ENCODE measurements at places on chromosomes 16 and 17.

DNA sequence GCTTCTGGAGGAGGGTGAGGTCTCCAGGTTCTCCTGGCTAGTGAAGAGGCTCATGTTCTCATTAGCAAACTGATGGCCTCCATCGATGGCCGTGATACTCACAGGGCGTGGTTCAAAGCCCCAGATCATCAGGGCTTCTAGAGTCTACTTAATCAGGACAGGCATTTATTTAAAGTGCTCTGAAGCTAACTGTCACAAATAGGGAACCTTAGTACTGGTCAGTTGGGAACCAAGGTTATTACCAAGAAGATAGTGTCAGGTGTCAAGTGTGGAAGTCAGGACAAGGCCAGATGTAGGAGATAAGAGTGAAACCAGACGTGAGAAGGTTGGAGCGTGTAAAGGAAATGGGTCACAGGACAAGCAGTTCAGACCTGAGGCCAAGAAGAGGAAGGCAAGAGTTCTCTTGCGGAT, 56.9 kb downstream of the PIGL start:
- no peak for DNase-seq

GRCh38 chr16:76984196-76984595, 206.8 kb upstream of the MON1B start:
- no peak for DNase-seq

- no peak for DNase-seq
Observed at GRCh38 chr16:79159261-79160049, 441.1 kb downstream of the MAF start.

- DNase-seq = no peak
Observed at GRCh38 chr17:82297280-82297713, 20.1 kb downstream of the CD7 start.

DNA sequence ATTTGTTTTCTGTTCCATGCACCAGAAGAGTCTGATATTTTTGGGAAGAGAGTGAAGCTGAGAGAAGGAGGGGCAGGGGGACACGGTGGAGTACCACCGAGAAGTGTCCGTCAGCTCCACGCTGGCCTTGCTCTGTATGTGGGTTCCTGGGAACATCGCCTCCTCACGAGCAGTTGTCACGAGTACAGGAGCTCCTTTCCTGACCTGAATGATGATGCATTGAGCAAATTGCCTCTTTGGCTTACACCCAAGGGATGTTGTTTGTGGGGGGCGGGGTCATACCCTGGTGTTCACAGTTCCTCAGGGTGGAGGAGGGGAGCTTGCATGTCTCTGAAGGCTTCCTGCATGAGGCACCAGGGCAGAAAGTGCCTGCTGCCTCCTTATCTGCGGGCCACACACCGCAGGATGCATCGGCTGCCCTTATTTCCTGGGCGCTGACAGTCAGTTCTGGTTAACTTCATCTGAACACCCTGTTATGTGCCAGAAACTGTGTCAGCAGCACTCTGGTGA, 36.2 kb downstream of the RGS9 start:
- DNase-seq = no peak

DNA sequence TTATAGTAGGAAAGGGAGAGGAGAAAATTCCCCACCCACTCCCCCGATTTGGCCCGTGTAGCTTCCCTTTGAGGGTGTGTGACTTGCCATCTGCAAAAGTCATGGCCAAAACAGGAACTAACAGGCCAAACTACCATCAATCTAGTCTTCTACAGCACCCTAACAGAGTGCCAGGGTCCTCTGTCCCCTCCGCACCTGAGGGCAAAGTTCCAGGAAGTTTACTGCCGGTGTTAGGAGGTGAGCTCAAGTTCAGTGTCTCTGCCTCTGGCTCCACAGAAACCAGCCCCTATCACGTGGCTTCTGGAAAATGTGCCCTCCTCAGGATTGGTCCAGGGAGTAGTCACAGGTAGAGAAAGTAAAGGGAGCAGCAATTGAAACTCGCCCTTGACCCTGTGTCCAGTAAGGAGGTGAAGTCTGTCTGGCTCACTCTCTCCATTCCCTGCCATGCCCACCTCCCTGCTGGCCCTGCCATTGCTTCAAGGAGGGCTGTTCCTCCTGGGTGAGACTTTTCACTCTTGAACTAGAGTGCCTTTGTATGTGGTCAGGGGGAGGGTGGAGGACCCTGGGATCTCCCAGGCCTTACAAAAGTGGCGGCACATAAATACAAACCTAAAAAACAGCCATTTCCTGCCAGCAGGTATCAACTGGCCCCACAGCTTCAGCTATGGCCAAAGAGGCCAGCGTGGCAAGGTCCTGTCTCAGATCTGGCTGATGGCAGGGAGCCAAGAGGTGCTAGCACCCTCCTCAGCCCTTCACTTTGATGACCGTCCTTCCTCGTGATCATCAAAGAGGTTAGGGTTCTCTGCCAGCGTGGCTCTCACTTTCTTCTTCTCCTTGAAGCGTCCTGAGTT, 5.3 kb downstream of the PRR15L start:
- no peak for DNase-seq

GRCh38 chr16:12801511-12802042, 2.1 kb downstream of the CPPED1 start:
- DNase-seq = peak; percentile 79

GRCh38 chr17:17468217-17469010, 8.4 kb upstream of the MED9 start:
- DNase-seq = no peak

DNA sequence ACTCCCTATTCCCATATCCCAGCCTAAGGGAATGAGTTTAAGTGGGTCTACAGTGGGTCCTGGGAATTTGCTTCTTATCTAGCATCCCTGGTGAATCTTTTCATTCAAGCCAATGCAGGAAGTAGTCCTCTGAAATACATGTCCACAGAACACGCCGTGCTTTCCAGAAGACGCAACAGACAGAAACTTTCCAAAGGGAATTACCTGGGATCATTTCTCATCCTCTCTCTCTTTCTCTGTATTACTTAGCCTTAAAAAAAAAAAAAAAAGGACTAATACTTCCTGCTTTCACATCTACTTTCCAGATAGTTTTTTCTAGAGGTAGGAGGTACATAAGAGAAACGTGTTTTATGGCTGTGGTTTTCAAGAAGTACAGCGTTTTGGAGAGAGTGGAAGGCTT, 499.0 kb downstream of the MAF start:
- no peak for DNase-seq

GRCh38 chr16:49441366-49441780, 67.8 kb downstream of the C16orf78 start:
- no peak for DNase-seq

DNA sequence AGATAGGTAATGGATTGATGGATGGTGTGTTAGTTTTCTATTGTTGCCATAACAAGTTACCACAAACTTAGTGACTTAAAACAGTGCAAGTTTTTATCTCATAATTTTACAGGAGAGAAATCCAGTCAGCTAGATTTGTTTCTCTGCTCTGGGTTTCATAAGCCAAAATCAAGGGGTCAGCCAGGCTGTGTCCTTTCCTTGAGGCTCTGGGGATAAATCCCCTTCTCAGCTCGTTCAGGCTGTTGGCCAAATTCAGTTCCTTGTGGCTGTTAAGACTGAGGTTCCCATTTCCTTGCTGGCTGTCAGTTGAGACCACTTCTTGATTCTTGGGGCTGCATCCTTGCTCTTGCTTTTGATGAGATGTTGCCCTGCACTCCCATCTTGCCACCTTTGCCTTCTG, 204.9 kb upstream of the CDH13 start:
- no peak for DNase-seq

- peak; percentile 25 for DNase-seq
Observed at GRCh38 chr17:50027881-50028735, 27.8 kb upstream of the ITGA3 start.

- DNase-seq = no peak
Observed at GRCh38 chr16:75288596-75289120, 37.2 kb upstream of the BCAR1 start.

DNA sequence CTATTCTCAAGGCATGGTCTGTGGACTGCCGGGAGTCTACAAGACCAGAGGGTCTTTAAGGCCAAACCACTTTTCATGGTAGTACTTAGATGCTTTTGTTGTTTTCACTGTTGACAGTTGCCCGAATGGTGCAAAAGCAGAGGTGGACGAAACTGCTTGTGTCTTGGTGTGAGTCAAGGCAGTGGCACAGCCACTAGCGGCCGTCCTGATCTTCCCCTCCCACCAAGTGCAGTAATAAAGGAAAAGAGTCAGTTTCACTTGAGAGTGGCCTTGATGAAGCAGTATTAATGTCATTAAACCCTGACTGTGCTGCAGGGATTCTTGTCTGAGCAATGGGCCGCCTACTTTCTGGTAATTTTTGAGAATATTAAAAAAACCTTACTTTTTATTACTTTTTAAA, 109.1 kb downstream of the PRKCA start:
- no peak for DNase-seq

- peak; percentile 29 for DNase-seq
Observed at GRCh38 chr16:24504472-24505345, 34.7 kb upstream of the RBBP6 start.

- DNase-seq = peak; percentile 45
Observed at GRCh38 chr17:44097110-44097958, 26.1 kb downstream of the HDAC5 start.

DNA sequence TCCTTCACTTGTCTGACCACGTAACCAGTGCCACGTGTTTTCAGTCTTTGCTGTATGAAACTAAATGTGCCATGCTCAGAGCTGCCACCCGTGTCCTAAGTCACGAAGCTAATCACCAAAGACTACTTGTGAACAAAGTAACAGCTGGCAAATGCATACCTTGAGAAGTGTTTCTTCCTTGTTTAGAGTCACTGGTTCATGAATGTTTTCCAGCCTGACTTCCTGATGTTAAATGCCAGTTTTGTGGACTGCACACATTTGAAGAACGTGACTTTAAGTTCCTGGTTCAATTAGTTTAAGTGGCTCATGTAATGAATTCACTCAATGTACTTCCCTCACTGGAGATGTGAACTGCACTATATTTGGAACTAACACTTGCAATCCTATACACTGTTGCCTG, 19.9 kb upstream of the KPNB1 start:
- no peak for DNase-seq

DNA sequence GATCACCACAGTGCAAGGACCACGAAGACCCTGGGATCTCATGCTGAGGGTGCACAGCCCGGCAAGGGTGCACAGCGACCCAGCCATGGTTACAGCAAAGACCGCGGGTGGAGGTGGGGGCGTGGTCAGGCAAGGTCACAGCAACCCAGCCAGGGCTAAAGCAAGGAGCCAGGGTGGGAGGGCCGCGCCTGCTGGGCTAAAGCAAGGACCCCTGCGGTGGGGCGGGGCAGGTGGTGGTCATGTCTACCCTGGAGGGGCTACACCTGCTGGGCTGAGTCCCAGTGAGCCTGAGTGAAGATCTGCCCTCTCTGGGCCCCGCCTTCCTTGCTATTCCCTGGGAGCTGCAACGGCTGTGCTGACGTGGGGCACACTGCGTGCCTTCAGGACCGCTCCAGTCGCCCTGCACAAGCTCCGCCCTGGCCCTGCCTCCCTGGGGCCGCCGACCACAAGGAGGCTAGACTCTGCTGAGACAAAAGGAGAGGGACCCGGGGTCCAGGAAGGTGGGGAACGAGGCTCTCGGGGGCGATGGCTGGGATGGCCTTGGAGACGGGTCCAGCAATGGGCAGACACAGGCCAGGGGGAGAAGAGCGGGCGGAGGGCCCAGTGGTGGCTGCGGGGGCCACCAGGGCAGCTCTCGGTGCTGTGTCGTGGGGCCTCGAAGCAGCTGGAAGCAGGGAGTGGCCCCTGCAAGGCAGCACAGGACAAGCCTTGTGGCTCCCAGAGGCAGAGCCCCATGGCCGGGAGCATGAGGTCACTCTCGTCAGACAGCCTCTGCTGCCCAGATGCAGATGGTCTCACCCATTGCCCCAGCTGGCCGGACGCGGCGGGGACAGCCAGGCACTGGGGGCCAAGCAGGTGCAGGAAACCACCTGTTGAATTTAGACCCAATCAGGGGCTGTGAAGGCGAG, 52.8 kb downstream of the CBFA2T3 start:
- no peak for DNase-seq

- no peak for DNase-seq
Observed at GRCh38 chr17:14437176-14437575, 136.3 kb downstream of the HS3ST3B1 start.

- no peak for DNase-seq
Observed at GRCh38 chr16:7025616-7026190, 306.9 kb upstream of the RBFOX1 start.

GRCh38 chr16:87757841-87758426, 7.9 kb downstream of the KLHDC4 start:
- no peak for DNase-seq

DNA sequence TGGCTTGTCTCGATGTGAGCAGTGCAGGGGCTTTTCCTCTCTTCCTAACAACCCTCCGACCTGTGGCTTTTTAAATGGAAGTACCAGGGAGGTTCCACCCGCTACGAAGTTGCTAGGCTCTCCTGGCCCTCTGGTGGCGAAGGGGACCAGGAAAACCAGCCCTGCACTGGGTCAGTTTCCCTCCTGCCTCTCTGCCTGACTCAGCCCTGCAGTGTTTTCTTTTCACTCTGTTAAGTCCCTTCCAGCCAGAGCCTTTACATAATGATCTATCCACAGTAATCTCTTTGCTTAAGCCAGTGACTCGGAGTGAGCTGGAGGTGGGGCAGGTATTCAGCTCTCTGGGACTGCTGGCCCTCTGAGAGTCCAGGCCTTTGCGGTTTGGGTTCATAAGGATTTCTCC, 331.3 kb upstream of the EEF2KMT start:
- no peak for DNase-seq

DNA sequence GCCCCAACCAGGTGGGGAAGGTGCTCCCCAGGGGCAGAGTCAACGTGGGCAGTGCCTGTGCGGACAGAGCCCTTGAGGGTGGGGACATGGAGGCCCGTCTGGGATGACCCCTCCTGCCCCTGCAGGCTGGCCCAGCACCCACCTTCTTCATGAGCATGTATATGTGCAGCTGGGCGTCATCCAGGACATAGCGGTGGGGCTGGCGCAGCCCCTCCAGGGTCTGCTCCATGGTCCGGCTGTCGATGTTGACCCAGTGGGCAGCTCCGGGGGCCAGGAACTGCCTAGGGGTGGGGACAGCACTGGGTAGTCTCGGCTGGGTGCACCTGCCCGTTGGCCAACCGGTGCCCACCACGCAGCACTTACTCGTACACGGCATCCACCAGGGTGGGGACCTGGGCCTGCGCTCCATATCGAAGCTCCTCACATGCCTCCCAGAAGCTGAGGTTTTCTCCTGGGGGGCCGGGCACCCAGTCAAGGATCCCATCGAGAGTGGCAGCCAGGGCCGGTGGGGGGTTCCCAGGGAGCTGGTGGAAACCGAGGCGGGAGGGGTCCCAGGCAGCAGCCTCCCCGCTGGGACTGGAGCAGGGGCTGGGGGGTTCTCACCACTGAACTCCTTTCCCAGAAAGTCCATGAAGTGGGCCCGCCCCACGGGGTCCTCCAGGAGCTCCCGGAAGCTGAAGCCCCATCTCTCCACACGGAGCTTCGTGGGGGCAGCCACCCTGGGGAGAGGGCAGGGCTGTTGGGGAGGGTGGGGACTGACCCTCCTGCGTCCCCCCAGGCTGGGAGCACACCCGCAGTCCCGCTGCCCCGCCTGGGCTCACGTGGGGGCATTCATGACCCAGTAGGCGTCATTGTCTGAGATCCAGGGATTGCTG, 5.1 kb downstream of the RGS11 start:
- DNase-seq = no peak

Measured in AG09309 (cell line).